ENCODE measurements at places on chromosomes 3 and 15.

DNA sequence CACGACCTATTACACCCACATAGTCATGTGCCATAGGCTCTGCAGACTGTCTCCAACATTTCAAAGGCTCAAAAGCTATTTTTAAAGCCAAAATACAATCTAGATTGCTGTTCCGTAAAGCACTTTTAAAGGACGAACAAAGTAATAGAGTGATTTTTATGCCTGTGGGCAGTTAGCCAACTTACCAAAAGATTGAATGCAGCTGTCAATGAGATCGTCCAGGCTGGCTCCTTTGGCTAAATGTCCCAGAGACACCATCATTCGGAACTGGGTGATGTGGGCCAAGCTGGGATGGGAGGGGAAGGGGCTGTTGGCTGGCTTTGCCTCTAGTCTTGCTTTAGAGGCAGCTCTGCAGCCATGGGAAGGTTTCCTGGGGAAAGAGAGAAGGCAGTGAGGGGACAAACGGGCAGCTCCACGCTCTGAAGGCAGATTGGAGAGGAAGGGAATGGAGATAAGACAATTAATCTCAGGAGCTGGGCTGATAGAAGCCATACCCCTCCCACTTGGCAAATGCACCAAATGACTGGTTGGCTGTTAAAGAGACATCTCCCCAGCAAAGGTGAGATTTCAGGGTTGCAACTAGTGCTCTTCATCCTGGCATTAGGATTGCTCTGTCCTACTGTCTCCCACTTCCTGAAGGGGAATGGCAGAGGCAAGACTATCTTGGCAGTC, 4.8 kb downstream of the RASGRP1 start:
- DNase-seq: no peak

- no peak for DNase-seq
These were observed 203.3 kb downstream of the TP63 start for GRCh38 chr3:189834462-189834861.

DNA sequence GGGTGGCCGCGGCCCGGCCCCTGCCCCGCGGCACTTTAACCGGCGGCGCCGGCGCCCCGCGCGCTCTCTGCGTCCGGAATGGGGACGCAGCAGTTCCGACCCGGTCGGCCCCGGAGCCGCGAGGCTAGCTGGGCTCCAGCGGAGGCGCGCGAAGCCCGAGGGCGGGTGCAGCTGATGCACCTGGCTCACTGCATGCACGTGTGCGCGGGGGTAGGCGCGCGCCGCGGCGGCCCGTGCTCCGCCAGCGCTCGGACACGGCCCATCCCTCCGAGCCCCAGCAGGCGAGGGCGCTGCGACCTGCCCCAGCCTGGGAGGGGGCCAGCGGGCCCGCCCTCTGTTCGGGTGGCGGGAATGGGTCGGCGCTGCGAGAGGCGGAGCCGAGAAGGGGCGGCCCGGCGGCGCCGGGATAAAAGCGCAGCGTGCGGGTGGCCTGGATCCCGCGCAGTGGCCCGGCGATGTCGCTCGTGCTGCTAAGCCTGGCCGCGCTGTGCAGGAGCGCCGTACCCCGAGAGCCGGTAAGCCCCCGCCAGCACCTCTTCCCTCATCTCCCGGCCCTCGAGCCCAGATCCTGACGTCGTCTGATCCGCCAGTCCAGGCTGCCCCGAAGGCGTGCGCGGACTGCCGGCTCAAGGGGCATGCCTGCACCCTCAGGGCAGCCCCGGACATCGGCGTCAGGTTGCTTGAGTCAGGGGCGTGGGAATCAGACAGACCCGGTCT, at the start of the genes CHDH and IL17RB:
Gene CHDH (minus strand): TSS at position 286 of the 717 bp plus-strand sequence. CDS start 22,411 bp downstream, outside the sequence.
Gene IL17RB (plus strand): TSS at position 435 of the 717 bp plus-strand sequence. CDS start 21 bp downstream, at position 456.
- no peak for DNase-seq

DNA sequence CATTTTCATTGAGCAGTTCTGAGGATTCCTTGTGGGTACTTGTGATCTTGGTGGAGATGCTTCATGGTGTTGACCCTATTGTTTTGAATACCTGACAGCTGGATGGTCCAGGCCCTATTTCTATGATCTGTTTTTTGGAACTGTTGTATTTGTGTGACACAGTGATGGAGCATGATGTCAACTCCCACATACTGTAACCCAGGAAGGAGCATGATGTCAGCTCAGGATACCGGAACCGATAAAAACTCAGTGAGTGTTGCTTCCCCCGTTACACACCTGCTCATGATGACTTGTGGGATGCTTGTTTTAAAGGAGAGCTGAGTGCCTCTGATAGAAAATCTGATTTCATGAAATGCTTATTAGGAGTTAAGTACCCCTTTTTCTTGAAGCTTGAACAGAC, 45.1 kb downstream of the ZBTB38 start:
- DNase-seq: no peak

- DNase-seq: no peak
These were observed 114.3 kb upstream of the SEMA6D start for GRCh38 chr15:47603026-47603425.

- DNase-seq: no peak
These were observed 7.0 kb upstream of the OXTR start for GRCh38 chr3:8776406-8776805.

- no peak for DNase-seq
These were observed 4.7 kb downstream of the ATRIP start for GRCh38 chr3:48451270-48451669.

All from SW 1271 (cell line).